ENCODE measurements at places on chromosomes 3 and 15. TPM values are rescaled to one million over a fixed set of nuclear protein-coding genes. Genes with fewer than 3 reads are reported as not detected.

DNA sequence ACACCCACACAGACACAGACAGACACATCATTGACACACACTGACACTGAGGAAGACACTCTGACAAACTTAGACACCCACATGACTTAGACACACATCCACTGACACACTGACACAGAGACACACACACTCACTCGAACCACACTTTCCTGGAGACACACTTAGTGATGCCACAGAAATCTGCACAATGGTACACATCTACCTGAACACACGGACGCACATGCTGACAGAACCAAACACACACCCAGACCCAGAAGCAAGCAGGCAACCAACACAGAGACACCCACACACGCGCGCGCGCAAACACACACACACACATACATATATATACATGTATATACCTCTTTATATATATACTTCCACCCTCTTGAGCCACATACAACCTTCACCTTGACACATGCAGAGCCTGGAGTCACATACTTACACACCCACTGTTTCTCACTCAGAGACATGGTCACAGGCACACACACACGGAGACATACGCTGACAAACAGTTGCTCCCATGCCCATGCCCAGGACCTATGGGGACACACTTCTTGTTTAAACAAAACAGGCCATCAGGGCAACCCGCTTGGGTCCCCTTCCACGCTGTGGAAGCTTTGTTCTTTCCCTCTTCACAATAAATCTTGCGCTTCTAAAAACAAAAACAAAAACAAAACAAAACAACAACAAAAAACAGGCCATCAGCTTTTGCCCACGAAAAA lies 913 bp upstream of the SCN5A start:
- no peak for DNase-seq

- no peak for DNase-seq
These were observed 292.0 kb upstream of the CCDC54 start for GRCh38 chr3:107085261-107085660.

DNA sequence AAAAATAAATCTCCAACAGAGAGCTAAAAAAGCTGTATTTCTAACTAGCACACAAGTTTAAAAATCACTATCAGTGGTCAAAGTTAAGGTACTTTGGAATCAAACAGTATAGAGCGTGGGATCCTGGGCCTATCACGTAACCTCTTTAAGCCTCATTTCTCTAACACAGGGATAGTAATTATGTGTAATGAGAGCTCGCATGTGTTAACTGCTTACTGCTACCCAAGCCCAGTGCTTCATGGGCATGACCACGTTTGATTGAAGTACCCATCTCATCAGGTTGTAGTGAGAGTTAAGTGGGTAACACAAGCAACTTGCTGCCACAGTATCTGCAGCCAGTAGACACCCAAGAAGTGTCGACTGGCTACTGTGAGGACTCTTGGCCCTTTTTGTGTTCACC lies 28.2 kb upstream of the NOX5 start:
- DNase-seq: no peak

DNA sequence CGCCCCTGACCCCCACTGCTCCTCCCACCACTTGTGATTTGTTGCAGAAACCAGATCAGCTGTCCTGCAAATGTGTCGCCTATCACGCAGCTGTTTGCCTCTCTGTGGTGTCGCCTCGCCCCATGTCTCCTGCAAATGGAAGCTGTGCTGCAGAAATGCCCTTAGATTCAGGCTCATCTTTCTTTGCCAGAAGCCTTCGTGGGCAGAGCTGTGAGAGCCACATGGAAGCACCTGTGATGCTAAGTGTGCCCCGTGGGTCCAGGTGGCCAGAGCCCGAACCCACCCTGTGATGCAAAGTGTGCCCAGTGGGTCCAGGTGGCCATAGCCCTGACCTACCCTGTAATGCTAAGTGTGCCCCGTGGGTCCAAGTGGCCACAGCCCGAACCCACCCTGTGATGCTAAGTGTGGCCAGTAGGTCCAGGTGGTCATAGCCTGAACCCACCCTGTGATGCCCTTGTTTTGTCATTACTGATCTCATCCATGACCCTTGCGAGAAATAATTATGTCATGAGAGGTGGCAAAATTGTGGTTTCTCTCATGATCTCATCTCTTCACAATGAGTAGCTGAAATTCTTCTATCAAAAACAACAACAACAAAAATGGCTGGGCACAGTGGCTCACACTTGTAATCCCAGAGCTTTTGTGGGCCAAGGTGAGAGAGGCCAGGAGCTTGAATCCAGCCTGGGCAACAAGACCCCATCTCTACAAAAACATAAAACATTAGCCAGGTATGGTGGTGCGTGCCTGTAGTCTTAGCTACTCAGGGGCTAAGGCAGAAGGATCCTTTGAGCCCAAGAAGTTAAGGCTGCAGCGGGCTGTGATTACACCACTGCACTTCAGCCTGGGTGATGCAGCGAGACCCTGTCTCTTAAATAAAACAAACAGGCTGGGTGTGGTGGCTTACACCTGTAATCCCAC lies 187.4 kb downstream of the GOLGA6L6 start:
- no peak for DNase-seq

DNA sequence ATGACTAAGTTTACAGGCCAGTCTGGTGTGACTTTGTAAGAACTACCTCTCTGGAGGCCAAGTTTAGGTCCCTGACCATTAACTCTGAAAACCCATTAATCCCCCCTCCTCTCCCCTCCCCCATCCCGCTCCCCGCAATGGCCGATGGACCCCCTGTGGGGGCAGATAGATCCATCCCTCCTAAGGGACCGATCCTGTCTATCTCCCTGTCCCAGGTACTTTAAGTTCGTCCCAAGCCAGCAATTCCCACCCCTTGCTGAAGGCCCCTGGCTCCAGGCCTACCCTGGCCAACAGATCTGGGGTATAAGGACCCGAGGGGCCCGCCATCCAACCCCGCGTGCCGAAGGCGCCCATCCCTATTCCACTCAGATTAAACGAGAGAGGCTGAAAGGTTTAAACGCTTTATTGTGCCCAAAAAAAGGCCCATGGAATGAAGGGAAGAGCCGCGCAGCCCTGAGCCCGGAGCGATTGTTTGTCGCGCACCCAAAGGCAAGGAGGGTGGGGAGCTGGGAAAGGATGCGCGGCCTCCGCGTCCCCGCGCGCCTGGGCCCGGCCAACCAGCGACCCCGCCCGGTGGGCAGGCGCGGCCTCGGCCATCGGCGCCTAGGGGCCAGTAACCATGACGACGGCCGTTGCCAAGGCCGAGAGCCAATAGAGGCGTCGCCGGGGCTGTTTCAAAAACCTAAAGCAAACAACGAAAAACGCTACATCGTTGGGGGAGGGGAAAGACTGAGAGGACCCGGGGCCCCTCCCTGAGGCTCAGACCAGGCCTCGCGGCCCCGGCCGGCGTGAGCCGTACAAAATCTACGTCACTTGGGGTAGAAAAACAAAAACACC lies 35.9 kb downstream of the HMCES start:
- peak; percentile 67 for DNase-seq

GRCh38 chr3:59082106-59082505 lies 32.3 kb upstream of the CFAP20DC start:
- no peak for DNase-seq

GRCh38 chr3:30035935-30036567 lies 570.4 kb upstream of the TGFBR2 start:
- DNase-seq: no peak

- DNase-seq: peak; percentile 33
These were observed 779.1 kb downstream of the MECOM start for GRCh38 chr3:168884353-168884903.

GRCh38 chr3:71987089-71987735 lies 202.3 kb upstream of the PROK2 start:
- DNase-seq: no peak

GRCh38 chr3:71446260-71446659 lies 137.3 kb downstream of the FOXP1 start:
- no peak for DNase-seq

DNA sequence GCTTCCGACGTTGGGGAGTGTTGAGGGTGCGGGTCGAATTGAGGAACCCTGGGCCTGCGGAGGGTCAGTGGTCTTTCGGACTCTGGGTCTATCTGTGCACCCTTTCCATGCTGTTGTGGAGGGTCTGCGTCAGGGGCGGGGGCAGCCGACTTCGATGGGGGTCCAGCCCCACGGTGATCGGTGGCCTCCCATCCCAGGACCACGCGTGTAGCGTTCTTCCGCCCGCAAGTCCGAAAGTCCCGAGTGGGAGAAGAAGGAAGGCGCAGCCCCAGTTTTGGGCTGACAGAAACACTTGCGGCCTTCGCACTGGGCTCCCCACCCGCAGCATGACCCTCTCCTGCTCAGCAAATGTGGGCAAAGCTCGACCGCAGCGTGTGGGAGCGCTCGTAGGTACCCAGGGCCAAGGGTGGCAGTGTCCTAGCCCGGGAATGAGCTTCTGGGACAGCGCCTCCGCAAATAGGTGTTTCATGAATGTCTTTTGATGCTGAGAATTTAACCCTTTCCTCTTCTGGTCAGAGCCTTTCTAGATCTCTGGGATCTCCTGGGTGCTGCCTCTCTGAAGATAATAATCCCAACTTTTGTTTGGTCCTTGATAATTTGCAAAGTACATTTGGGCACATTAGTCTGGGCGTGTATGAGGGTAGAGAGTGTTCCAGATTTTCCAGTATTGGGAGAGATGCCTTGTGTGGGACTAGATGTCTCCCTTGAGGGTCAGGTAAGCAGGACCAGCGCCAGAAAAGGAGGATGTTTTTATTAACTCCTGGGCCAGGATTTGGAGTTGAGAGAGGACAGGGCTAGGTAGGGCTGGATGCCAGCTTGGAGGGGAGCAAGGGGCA lies 2.3 kb upstream of the DLL4 start:
- no peak for DNase-seq

- DNase-seq: peak; percentile 20
These were observed 16.0 kb upstream of the CCNL1 start for GRCh38 chr3:157175691-157176507.

GRCh38 chr3:120348065-120348990 lies 826 bp downstream of the LRRC58 start:
- no peak for DNase-seq

GRCh38 chr3:172692751-172693338 lies 18.0 kb downstream of the NCEH1 start:
- no peak for DNase-seq

GRCh38 chr3:87173776-87174175 lies 53.3 kb upstream of the CHMP2B start:
- no peak for DNase-seq

Gene SLC27A2
- 7.5 TPM for total RNA-seq

Gene SLC28A2
- not detected for total RNA-seq

Gene INO80
- 18.8 TPM for total RNA-seq

Gene CELSR3
- 9.9 TPM for total RNA-seq

Gene C3orf20
- not detected for total RNA-seq

Gene TMIE
- 6.5 TPM for total RNA-seq

Gene GYG1
- 16.5 TPM for total RNA-seq

Gene SEMA5B
- not detected for total RNA-seq

Data from PC-9 (cell line).